ENCODE measurements at places on chromosomes 2 and 18.

GRCh38 chr18:42107691-42108450 is 152.8 kb downstream of the PIK3C3 start:
- no peak for DNase-seq

GRCh38 chr2:216908300-216908699 is 48.4 kb upstream of the TNP1 start:
- DNase-seq: no peak

GRCh38 chr2:172995323-172996244 is 80.1 kb upstream of the MAP3K20 start:
- peak; percentile 48 for DNase-seq

DNA sequence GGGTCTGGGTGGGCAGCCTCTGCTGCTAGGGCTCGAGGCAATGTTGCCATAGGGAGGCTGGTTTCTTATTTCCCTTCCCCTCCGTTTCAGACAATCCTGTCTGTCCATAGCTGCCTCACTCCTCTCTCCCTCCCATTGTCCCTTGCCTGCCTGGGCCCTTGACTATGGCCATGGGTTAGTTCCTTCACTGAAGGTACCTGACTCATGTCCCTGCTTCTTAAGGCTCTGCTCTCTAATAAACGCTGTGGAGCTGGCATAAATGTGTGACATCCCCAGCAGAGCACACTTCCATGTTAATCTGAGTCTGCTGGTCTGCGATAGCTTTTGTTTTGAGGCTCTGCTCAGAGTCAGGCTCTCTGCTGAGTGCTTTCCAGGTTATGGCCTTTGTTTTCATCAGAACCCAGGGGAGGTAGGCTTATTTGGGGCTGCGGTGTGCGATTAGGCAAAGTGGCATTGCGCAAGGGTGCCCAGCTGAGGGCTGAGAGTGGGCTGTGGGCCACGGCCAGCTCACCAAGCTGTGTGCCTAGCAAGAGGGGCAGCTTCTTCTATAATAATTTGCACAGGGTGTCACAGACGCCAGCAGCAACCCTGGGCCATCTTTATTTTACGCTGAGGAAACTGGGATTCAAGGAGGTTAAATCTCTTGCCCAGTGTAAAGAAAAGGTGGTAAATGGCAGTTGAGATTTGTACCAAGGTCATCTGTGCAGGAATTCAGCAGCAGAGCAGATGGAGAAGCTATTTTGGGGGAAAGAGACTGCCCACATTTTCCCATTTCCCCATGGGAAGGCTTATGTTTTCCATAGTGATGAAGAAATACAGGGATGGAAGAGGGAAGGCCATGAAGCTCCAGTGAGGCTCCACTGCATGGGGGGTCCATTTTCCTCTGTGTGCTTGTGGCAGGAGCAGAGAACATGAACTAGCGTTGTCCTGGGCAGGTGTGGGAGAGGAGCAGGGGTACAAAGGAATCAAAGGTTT is 25.6 kb downstream of the MRPL33 start:
- DNase-seq: peak; percentile 78

DNA sequence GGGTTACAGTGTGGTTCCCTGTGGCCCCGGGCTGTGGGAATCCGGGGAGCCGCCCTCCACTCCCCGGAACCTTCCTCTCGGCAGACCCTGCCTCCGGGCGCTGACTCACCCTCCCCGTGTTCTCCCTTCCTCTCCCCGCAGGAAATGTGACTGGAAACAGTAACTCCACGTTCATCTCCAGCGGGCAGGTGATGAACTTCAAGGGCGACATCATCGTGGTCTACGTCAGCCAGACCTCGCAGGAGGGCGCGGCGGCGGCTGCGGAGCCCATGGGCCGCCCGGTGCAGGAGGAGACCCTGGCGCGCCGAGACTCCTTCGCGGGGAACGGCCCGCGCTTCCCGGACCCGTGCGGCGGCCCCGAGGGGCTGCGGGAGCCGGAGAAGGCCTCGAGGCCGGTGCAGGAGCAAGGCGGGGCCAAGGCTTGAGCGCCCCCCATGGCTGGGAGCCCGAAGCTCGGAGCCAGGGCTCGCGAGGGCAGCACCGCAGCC is 59.5 kb downstream of the TNFRSF11A start:
- no peak for DNase-seq

DNA sequence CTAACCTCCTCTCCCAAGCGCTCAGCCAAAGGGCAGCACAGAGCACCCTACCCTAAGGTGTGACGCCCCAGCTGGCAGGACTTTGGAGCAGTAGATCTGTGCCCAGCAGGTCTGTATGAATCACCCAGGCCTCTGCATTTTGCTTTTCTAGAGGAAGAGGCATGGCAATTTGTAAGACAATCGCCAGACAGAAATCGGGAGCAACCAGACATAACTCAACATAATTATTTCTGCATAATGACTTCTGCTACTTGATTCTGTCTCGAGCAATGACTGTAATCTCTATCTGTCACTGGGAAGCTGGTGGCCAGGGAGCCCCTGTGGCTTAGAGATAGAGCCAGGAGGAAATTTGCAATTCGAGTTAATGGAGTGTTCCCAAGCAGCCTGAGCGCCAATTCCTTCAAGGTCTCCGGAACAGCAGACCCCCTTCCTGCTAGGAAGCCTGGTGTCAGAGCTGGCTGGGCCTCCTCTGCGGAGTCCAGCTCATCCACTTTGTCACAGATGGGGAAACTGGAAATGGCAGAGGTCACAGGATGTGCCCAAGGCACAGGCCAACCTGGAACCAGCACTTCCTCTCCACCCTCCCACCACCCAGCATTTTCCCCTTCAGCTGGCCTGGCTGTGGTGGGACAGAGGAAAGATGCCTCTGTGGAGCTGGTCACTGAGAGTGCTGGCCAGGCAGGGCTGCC is 55.0 kb downstream of the ODC1 start:
- DNase-seq: no peak

DNA sequence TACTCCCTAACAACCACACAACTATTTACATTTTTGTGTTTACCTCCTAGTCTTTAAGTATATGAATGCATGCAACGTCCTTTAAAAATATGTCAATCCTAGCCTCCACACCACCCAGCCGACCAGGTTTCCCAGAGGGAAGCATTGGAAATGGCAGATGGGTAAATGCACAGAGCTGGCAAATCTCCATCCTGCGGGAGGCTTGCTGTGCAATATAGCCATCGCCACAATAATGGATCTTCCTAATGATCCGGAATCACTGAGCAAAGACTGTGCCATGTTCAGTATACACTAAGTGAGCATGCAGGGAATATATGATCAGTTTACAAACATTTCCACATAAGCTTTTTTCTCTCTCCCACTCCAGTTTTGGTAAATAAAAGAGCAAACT is 131.8 kb downstream of the NEDD4L start:
- no peak for DNase-seq

- DNase-seq: no peak
Measured at GRCh38 chr2:201466050-201466675, 14.6 kb downstream of the STRADB start.

- DNase-seq: no peak
Measured at GRCh38 chr18:24112874-24113615, 25.8 kb upstream of the CABYR start.

DNA sequence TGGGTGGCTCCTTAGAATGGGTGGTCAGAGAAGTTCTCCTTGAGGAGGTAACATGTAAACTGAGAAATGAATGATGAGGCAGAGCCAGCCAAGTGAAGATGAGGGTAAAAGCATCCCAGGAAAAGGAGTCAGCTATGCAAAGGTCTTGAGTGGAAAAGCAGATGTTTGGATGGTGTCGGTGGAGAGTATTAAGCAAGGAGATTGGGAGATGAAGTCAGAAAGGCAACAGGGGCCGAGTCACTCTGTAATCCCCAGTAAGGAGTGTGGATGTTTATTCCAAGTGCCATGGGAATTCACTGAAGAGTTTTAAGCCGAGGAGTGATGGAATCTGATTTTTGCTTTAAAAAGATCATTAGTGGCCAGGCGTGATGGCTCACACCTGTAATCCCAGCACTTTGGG is 3.4 kb upstream of the STAMBP start:
- DNase-seq: no peak

GRCh38 chr2:48932667-48933066 is 177.1 kb upstream of the LHCGR start:
- DNase-seq: no peak

DNA sequence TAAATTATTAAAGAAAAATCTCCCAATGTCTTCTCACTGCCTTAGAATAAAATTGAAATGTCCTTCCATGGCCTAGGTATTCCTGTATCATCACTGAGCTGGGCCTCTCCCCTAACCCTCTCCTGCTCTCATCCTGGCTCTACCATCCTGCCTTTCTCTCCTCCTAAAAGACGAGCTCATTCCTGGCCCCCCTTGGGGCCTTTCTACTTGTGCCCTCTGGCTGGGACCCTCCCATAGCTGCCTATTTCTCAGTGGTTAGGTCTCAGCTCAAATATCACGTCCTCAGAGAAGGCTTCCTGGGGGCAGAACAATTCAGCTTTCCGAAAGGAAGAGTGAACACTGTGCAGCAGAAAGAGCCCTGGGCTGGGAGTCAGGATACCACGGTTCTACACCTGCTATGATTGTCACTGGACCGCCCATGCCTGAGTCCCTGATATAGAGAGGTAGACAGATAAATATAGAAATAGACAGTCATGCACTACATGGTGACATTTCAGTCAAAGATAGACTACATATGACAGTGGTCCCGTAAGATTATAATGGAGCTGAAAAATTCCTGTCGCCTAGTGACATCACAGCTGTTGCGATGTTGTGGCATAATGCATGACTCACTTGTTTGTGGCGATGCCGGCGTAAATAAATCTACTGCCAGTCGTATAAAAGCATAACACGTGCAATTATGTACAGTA is 9.4 kb downstream of the DNPEP start:
- DNase-seq: no peak

DNA sequence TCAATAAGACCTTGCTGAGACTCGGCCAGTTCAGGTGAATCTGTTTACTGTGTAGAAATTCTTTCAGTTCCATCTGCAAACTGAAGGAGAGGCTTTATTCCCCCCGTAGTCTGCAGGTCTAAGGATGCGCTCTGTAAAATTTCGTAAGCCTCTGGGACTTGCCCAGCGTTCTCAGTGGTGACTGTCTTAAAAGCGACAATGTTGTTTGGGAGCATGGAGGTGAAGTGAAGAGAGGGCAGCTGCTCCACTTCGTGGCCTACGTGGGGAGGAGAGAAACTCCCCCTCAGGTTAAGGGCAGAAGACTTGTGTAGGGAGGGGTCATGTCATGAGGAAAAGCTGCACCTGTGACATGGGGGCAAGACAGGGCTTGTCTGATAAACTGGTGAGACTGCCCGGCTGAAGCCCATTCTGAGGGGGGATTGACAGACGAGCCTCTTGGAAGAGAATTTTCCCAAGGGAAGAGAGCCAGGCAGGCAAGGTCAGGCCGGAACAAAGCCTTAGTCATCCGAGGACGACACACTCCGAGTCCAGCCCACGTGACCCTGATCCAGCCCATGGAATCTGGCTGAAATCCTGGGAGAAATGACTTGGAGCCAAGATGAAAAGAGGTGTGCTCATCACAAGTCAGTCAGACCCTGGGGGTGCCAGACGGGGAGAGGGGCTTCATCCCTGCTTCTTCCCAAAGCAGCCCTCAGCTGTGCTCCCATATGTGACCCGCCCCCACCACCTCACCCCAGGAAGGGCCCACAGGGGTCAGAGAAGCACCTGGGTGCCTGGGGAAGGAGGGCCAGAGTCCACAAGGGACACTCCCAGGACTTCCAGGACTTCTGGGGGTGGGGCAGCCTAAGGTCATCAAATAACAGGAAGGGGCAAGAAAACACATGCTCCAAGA is 88.5 kb upstream of the SH3BP4 start:
- DNase-seq: peak; percentile 52

GRCh38 chr2:192888109-192888508 is 693.4 kb upstream of the TMEFF2 start:
- no peak for DNase-seq

- DNase-seq: no peak
Measured at GRCh38 chr2:29579495-29580169, 341.8 kb downstream of the ALK start.

GRCh38 chr18:75714766-75715165 is 287.3 kb upstream of the SMIM21 start:
- no peak for DNase-seq

DNA sequence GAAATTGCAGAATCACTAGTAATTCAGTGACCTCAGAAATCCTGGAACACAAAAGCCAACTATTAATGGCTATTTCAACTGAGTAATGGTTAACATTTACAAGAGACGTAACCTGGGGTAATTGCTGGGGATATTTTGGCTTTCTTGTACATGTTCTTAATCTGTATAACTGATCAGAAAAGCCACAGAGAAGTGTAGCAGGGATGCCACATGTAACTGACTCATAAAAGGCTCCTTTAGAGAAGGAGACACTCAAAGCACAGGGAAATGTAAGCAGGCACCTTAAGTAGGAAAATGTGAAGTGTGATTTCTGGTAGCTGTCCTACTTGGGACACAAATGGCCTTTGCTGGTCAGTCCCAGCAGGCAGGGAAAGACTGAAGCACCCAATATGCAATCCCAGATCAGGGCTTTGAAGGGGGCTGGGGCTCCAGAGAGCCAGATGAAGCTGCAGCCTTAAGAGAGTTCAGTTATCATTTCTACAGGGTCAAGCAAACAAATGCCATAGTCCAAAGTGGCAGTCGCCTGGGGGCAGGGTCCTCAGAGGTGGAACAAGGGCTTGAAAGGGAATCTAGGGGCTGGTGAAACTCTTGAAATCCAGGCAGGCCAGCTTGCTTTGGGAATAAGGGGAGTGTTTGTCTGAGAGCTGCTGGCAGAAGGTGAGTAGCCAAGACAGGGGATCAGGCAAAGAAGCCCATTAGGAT is 7.2 kb upstream of the SPOPL start:
- no peak for DNase-seq

GRCh38 chr2:217289177-217289906 is 429.5 kb upstream of the TNP1 start:
- no peak for DNase-seq

DNA sequence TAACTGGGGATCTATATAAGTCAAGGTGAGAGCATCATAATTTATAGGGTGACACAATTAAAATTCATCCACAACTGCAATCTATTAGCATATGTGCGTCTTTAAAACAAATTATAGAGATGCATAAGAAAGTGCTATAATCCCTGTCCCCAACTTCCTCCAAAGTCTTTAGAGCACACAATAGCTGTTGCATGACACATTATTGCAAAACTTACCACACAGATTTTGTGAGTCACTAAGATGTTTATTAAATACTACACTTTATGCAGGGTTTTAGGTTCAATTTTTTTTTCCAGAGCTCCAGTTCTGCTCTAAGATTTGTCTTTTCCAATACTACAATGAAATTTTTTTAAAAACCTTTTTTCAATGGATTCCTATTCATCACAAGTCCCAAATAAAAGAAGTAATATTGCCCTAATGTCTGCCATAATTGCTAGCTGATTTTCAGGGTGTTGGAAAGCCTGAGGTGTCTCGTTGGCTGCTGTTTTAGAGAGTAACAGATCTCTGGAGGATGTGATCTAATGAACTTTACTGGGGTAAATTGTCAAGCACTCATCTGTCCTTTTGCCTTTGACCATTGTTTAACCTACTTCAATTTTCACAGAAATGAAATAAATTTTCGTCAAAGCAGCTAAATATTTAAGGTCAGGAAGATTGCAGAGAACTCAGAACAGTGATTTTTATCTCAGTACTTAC is 250.5 kb upstream of the NETO1 start:
- no peak for DNase-seq

DNA sequence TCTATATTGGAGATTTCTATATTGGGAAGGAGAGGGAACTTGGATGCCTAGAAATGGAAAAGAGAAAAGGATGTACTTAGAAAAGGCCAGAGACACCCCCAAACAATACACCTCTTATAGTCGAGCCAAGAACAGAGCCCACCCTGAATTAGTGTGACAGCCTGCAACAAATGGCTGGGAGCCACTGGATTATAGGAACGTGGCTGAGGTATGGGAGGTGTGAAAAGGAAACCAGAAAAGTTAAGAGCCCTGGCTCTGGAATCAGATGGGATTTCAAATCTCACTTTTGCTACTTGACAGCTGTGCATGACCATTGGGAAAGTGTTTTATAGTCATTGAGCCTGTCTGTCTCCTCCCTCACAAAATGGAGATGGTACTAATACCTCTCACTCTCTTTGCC is 394.0 kb downstream of the ZNF521 start:
- no peak for DNase-seq

Data from Right ventricle myocardium superior (tissue), 1 donor.